ENCODE measurements at places on chromosomes 11 and 22.

DNA sequence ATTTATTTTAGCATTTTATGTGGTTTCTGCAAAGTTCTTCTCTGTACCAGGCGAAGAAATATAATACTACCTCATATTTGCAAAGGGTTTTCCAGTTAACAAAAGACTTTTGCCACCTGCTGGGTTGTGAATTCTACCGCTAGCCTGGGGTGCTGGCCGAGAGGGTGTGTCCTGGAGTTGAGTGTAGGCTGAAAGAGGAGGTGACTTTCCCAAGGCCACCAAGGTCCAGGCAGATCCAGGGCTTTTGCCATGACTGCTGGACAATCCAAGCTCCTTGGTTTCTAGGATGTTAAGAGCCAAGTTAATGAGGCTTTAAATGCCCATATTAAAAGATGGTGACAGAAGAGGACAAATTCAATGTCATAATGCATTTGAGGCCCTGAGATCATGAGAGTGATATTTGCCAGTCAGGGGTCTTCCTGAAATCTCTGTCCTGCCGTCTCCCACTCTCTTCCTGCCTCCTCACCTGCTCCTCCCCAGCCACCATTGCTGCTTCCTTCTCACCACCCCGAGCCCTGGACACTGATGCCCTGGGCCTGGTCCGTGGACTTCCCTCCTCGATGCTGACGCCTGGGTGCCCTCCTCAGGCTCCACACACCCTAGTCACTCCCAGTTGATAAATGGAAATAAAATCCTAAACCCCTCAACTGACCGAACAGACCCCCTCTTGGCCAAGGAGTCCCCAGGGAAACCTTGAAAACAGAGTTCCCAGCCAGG is 825.6 kb downstream of the TBC1D22A start:
- no peak for DNase-seq

DNA sequence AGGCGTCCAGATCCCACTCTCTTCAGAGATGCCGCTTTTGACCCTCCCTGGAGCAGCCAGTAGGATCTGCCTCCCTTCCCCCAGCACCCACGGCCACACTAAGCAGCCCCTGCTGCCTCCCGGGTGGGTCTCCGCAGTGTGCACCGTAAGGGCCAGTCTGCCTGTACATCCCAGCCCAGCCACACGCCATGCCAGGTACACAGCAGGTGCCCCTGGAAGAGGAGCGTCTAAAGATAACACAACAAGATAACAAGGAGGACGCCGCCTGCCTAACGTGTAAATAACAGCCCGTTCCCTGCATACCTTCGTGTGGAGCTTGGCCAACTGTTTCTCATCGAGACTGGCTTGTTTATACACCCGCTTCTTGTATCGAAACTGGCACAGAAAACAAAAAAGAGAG is 139.4 kb downstream of the SHANK2 start:
- DNase-seq, result no peak

DNA sequence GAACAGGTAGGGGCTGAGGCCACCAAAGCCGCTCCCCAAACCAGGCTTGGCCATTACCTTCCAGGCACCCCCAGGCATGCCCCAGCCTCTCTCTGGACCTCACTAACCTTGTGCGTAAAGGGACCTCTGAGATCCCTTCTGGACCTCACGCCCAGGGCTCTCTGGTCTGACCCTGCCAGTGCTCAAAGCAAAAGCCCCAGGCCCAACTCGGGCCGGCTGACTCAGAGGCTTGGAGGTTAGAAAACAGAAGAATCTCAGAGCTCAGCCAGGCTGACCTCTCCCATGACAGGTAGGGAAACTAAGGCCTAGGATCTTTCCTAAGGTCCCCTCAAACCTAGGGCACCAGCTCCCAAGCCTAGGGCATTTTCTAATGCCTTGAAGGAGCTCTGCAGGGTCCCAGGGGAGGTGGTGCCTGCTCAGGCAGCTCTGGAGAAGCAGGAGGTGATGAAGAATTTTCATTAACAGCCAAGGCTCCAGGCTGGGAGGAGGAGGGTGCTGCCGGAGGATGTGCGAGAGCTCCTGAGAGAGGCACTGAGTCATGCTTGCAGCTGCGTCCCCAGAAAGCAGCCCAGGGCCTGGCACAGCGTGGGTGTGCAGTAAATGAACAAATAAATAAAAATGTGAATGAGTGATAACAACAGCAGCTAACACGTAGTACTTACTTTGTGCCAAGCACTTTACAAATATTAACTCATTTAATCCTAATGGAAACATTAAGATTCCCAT is 25.6 kb downstream of the ARRB1 start:
- DNase-seq, result no peak

- no peak for DNase-seq
Measured at GRCh38 chr11:111605681-111606080, 3.4 kb downstream of the SIK2 start.
